Activated naive CD8-positive, alpha-beta T cell treated with anti-CD3 and anti-CD28 coated beads, Interleukin-2, amount 50 U/mL, for 16 hours (primary cell): ENCODE measurements at places on chromosomes 1 and 21.

- no peak for DNase-seq
These were observed 19.2 kb downstream of the RIMS3 start for GRCh38 chr1:40646315-40646714.

DNA sequence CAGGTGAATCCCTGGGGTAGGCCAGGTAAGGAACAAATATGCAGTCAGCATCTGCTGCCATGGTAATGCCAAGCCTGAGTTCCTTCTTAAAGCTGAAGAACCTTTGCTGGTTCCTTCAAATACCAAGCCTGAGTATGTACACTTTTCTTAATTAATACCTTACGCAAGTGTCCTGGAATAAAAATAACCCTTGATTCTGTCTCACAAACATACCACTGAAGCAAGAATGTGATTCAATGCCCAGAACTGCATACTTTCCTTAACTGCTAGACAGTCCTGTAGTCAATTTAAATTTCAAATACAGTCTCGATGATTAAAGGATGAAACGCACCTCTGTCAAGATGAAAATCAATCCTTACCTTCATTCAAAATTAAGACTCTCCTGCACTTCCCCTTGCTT is 634.0 kb upstream of the CHRM3 start:
- DNase-seq = no peak

- no peak for DNase-seq
These were observed 3.2 kb downstream of the LRRC8C start for GRCh38 chr1:89635825-89636815.

- DNase-seq = no peak
These were observed 340.0 kb upstream of the DPYD start for GRCh38 chr1:98260839-98261238.

GRCh38 chr1:45348966-45349677 is 8.9 kb upstream of the MUTYH start:
- no peak for DNase-seq

- no peak for DNase-seq
These were observed 63.0 kb downstream of the RAP1GAP start for GRCh38 chr1:21605964-21606705.
